ENCODE measurements at places on chromosomes 1 and 21.

GRCh38 chr1:196009362-196009761 is 598.9 kb downstream of the KCNT2 start:
- no peak for DNase-seq

DNA sequence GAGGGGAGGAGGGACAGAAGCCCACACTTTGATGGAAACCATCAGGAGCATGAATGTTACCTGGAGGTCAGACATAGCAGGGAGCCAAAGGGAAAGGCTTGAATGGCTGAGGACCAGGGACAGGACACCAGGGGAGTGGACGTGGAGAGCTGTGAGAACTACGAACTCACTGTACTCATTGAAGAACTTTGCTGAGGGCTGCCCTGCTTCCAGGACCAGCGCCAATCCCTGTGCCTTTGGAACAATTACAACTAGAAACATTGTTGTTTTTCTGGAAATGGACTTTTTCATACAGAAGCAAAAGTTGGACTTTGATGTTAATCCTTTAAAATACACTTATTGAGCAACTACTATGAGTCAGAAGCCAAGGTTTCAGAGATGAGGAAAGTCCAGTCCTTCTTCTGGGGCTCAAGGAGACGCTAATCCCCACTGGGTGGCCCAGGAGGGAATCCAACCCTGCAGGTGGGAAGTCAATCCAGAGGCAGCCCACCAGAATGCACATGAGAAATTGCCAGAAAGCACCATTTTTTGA is 12.9 kb downstream of the TSPAN2 start:
- DNase-seq: no peak

DNA sequence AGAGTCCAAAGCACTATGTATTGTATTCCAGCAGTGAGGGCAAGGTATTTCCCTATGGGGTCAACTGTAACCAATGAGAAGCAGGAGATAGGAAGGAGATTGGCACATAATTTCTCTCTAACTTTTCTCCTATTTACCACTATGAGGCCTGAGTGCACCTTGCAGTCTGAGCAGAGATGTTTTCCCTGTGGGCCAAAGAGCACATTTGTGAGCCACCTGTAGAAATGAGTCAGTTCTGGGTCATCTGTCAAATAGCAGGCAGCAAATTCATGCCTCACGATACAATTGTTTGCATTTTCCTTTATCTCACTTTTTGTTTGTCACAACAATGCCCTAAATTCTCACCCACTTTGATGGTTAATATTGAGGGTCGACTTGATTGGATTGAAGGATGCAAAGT is 547.2 kb upstream of the NCAM2 start:
- no peak for DNase-seq

DNA sequence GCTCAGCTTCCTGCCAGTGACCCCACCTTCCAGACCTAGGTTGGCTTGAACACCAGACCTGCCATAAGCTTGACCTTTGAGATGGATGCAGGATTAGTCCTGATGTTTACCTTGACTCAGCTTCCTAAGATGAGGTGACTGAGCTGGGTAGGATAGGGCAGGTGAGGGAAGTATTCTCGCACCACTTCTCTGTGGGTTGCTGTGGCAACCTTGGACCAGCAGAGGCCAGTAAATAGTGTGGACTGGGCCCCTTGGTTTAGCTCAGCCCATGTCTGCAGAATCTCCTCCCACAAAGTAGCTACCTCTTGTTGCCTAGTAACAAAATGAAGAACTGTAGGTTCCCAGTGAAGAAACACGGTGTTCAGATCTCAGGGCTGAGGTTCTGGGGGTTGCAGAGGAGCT is 8.4 kb downstream of the RPS6KA1 start:
- no peak for DNase-seq

GRCh38 chr1:226737819-226738420 is 1.2 kb downstream of the ITPKB start:
- DNase-seq: peak; percentile 44

DNA sequence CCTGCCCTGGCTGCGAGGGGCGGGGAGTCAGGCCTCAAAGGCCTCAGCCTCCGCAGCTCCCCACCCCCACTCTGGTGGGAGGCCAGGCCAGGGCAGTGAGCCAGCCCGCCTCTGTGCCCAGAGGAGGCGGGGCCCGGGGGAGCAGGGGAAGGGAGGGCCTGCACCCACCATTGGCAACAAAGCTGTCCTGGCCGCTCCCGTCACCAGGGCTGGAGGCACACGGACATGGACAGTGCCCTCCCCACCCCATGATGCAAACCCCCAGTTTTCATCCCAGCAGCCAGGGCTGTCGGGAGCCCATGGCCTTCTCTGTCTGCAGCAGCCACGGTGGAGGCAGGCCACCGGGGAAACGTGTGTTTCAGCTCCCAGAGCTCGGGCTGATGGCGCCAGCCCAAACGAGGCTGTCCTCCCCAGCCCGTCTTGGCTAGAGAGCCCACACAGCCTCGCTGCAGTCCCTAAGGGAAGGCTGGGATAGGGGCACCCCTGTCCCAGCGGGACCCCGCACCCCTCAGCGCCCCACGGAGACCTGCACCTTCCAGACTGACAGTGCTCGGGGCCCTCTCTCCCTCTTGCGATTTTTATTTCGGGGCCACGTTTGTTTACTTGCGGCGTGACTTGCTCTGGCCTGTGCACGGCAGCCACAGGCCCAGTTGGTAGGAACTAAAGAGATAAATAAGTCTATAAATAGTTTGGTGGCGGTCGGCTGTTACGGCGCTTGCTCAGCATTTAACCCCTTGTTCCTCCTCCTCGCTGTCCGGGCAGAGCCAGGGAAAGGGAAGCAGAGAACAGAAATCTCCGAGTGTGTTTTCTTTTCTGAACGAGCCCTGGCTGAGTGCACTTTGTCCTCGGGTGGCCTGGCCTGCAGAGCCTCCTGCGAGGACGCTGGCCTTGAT is 101.8 kb downstream of the PRDM16 start:
- DNase-seq: no peak

DNA sequence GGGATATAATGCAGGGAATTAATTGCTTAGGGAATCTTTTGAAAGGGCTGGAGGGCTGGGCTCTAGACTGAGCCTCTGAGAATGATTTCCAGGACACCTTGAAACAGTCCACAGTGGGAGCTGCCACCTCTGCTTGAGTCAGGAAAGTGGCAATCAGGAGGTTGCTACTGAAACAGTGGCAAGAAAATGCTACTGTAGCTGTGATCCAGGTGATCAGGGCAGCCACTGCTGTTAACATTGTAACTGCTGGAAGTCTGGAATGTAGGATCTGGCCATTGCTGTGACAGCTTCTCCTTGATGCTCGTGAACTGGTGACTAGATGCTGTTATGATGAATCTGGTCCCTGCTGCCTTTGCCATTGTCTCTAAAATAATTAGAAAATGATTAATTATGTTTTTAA is 12.8 kb downstream of the MAGI3 start:
- no peak for DNase-seq

DNA sequence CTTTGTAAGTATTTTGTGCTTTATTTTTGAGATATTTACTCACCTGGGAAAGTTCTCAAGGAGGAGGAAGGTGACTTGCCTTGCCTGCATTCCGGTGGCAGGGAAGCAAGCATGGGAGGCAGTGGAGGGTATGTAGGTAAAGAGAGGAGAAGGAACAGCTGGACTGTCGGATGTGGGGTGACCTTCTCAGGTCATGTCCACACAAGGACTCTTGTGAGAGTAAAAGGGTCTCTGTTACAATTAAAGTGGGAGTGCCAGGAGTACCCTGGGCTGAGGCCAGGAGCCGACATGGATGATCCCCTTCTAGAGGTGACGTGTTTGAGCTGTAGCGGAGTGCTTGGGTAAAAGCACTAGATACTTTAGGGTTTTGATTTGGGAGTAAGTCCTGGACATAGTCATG is 25.0 kb downstream of the UBE4B start:
- DNase-seq: no peak

- no peak for DNase-seq
Measured at GRCh38 chr1:177126267-177126666, 38.2 kb downstream of the ASTN1 start.

GRCh38 chr1:81800695-81801650 is at the start of gene ADGRL2:
Gene ADGRL2, plus strand, starts transcription at chr1:81800934. Its CDS starts 36,051 bp downstream, at chr1:81836985.
- peak; percentile 3 for DNase-seq

DNA sequence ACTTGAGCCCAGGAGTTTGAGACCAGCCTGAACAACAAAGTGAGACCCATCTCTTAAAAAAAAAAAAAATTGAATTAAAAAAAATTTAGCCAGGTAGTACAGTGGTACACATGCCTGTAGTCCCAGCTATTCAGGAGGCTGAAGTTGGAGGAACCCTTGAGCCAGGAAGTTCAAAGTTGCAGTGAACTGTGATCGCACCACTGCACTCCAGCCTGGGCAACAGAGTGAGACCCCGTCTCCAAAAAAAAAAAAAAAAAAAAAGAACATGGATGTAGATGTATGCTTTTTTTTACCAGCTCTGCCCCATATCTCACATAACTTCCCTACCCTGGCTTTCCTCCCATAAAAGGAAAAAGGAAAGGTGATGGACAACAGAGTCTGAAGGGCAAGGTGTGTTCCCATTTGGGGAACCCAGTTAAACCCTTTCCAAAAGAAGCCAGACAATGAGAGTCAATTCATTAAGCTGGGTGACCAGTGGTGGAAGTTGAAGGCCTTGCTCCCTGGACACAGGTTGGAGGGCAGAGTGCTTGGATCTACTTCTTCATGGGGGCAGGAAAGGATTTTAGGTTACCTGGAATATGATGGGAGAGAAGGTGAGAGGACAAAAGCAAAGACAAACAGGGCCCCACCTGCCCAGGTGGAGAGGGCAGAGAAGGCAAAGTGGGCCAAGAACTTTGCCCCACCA is 2.9 kb downstream of the KRTCAP2 start:
- no peak for DNase-seq

- DNase-seq: no peak
Measured at GRCh38 chr1:216721062-216721461, 2.2 kb downstream of the ESRRG start.

- DNase-seq: no peak
Measured at GRCh38 chr1:52474807-52475206, 70.4 kb downstream of the PRPF38A start.

- no peak for DNase-seq
Measured at GRCh38 chr1:59396387-59396786, 99.5 kb downstream of the FGGY start.

DNA sequence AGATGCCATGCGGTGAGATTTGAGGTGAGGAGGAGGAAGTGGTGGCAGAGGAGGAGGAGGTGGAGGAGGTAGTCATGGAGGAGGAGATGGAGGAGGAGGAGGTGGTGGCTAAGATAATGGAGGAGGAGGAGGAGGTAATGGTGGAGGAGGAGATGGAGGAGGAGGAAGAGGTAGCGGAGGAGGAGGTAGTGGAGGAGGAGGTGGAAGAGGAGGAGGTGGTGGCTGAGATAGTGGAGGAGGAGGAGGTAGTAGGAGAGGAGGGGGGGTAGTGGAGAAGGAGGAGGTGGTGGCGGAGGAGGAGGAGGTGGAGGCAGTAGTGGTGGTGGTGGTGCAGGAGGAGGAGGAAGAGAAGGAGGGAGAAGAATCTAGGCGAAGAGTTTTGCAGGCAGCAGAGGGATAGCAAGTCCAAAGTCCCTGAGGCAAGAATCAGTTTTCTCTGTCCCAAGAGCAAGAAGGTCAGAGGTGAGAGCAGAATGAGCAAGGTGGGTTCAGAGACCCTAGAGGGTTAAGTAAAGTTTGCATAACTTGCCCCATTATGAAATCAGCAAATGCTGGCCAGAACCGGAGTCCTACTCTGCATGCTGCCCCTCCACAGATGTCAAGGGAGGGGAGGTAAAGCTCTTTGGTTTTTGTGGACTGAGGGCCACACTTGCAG is 38.9 kb upstream of the GNPAT start:
- no peak for DNase-seq

GRCh38 chr1:83697220-83697619 is 301.7 kb downstream of the TTLL7 start:
- no peak for DNase-seq

- no peak for DNase-seq
Measured at GRCh38 chr1:167200749-167201148, 19.9 kb upstream of the POU2F1 start.

GRCh38 chr1:95309031-95309471 is 75.0 kb downstream of the RWDD3 start:
- no peak for DNase-seq

DNA sequence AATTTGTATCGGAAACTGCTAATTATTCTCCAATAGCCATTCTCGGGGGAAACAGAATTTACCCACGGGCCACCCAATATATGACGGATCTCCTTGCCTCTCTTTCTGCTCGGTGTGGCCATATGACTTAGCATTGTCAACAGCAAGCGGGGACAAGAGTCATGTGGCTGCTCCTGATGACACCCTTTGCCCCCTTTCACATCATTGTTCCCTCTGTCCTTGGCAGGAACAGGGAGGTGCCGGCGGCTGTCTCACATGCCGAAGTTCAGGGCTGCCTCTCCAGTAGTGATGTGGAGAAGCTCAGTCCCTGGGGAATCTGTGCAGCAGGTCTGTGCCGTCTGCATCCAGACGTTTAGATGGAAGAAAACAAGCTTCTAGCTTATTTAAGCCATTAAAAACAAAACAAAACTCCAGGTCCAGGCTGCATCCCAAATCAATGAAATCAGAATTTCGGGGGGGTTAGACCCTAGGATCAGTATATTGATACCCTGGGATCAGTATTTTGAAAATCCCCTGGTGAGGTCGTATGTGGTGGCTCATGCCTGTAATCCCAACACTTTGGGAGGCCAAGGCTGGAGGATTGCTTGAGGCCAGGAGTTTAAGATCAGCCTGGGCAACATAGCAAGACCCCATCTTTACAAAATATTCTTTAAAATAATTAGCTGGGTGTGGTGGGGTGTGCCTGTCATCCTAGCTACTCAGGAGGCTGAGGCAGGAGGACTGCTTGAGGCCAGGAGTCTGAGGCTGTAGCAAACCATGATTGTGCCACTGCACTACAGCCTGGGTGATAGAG is 10.8 kb downstream of the MYOM3 start:
- no peak for DNase-seq

DNA sequence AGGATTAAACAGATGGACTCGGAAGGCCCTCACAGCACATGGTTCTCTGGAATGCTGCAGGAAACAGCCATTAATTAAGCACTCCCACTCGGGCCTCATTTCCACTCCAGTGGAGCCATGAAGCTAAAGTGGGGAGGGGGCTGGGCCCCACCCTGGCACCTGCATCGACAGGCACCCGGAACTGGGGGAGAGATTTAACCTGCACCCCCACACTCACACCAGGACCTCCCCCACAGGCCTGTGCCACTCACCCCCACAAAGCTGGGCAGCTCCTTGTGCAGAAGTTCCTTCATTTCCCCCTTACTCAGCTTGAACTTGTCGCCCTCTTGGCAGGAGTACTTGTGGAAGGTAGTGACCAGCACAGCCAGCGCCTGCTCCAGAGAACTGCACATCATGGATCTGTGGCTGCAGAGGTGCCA is 2.2 kb downstream of the S100A2 start:
- DNase-seq: no peak

GRCh38 chr1:24987875-24988557 is 57.9 kb upstream of the RUNX3 start:
- DNase-seq: no peak

- DNase-seq: no peak
Measured at GRCh38 chr1:170808216-170808885, 127.0 kb upstream of the MROH9 start.

All from activated CD4-positive, alpha-beta T cell treated with anti-CD3 and anti-CD28 coated beads, Interleukin-2, Interleukin-4, amounts not matched to agents 100 ng/mL and 50 ng/mL, durations not matched to agents 16 hours and 8 hours (primary cell).